ENCODE measurements at places on chromosomes 12 and 14. TPM values are rescaled to one million over a fixed set of nuclear protein-coding genes. Genes with fewer than 3 reads are reported as not detected.
A peak's percentile ranks its signal among the peaks of the same experiment; 100 is the strongest.

Gene RNASE12
- not detected for total RNA-seq

Gene CLEC6A
- total RNA-seq, result not detected

Gene TSHR
- 2.9 TPM for total RNA-seq

Gene ACTN1
- 112 TPM for total RNA-seq

Gene MYF6
- total RNA-seq, result 9.8 TPM

Gene WDR20
- 22.3 TPM for total RNA-seq

Gene P2RX2
- total RNA-seq, result not detected

Gene ZFYVE26
- 27.6 TPM for total RNA-seq

Gene CSRP2
- total RNA-seq, result 13.3 TPM

Gene KRT2
- total RNA-seq, result 12.1 TPM

Gene TMPRSS12
- not detected for total RNA-seq

Gene SLC39A2
- total RNA-seq, result 9.5 TPM

Gene CFAP54
- 1.8 TPM for total RNA-seq

Gene HOMEZ
- 4.0 TPM for total RNA-seq

Gene SLC6A12
- total RNA-seq, result 0.10 TPM

GRCh38 chr12:93712200-93712599 is 35.0 kb downstream of the CRADD start:
- no peak for DNase-seq

DNA sequence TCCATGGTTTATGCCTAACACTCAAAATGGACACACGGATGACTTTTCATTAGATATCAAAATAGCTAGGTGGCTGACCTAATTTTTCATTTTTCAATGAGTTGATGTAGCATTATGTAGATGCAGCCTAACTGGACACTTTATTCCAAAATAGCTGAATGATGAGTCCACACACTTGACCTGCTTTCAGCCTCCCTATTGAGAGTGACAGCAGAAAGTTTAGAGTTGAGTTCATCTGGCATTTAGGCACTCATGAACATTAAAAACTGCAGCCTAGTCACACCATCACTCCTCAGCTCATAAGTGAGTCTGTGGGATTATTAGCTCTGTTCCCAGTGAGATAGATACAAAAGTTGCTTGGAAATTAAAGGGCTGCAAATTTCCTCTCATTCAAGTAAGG is 307.3 kb upstream of the PRKD1 start:
- DNase-seq, result no peak

DNA sequence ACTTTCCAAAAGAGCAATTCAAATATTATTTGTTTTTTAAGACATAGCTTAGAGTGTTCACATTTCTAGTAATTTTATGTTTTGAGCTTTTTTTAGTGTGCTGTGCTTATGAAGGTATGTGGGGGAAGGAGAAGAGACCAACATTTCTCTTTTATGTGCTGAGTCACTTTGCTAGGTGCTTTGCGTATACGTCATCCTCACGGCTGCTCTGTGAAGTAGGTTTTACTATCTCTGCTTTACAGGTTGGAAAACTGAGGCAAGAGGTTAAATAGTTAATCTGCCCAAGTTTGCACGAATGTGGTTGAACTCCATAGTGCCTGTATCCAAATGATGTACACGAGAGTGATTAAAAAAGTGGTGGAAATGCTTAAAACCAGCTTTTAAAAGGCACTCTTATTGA is 75.9 kb downstream of the AEBP2 start:
- no peak for DNase-seq

- DNase-seq, result no peak
These were observed 10.0 kb downstream of the NYNRIN start for GRCh38 chr14:24408764-24409163.

DNA sequence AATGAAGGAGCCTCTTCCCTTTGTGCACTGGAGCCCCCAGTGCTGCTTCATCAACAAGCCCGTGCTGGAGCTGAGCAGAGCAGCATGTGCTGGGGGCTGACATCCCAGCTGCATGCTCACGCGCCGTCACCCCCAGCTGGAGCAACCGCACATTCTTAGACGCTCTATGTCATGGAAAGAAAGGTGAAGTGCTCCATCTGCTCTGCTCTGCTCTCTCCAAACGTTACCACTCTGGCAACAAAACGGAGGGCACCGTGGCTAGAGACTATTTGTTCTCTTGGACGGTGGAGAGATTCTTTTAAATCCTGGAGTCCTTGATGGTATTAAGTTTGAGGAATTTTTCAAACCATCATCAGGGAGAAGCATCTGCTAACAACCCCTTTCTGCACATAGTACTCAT is 208.4 kb downstream of the C12orf75 start:
- DNase-seq, result peak; percentile 25

- DNase-seq, result no peak
These were observed 182.2 kb upstream of the CRY1 start for GRCh38 chr12:107275530-107275929.

- DNase-seq, result no peak
These were observed 64.6 kb downstream of the C14orf132 start for GRCh38 chr14:96103560-96104460.

- no peak for DNase-seq
These were observed 938 bp upstream of the SLC25A29 start for GRCh38 chr14:100306998-100307765.

GRCh38 chr14:34568803-34569202 is 29.3 kb upstream of the EAPP start:
- no peak for DNase-seq

DNA sequence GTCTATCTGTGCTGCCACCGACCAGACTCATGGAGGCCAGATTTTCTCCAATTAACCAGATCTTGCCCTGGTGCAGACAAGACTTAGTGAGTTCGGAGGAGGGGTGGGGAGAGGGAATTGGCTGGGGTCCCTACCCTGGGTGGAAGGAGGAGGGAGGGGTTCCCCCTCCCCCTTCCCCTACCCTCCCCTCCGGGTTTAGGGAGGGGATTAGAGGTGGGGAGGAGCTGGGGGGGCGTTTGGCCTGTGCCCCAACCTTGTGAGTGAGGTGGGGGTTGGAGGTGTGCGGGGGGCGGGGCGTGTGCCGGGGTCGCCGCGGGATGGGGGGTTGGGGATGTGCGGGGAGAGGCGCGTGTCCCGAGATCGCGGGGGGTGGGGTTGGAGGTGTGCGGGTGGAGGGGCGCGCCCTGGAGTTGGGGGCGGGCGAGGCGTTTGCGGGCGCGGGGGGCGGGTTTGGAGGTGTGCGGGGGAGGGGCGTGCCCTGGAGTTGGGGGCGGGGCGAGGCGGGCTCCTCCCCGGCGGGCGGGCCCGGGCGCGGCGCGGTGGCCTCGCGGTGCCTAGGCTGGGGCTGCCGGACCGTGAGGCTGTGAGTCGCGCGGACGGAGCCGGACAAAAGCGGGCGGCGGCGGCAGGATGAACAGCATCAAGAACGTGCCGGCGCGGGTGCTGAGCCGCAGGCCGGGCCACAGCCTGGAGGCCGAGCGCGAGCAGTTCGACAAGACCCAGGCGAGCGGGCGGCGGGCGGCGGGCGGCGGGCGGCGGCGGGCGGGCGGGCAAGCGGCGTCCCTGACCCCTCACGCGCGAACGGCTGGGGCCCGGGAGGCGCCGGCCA is at the start of gene HIP1R:
Gene HIP1R (plus strand): TSS at position 537 of the 829 bp plus-strand sequence. CDS start 94 bp downstream, at position 631.
- no peak for DNase-seq

DNA sequence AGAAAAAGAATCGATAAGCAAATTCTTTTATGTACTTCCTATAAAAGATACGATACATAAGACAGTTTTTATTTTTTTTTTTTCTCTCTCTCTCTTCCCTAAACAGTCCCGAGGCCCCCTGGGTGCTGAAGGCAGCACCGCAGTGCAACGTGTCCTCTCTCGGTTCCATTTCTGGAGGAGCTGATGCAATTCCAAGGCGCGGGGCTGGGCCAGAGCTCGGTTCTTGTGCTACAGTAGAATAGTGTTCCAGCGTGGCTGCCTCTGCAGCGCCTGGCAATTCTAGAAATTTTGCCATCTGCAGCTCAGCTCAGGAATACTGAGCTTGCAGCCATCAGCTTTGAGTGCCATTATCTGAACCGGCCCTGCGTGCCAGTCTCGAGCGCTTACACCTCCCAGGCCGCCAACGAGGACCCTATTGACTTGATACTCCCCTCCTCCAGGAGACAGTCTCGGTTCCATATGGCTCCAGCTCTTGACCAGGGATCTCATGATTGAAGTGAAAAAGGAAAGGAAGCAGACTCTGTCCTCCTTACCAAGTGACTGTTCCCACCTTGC is 630 bp downstream of the ALDH1L2 start:
- peak; percentile 38 for DNase-seq

- DNase-seq, result no peak
These were observed 2.4 kb upstream of the KRT83 start for GRCh38 chr12:52323416-52324152.

DNA sequence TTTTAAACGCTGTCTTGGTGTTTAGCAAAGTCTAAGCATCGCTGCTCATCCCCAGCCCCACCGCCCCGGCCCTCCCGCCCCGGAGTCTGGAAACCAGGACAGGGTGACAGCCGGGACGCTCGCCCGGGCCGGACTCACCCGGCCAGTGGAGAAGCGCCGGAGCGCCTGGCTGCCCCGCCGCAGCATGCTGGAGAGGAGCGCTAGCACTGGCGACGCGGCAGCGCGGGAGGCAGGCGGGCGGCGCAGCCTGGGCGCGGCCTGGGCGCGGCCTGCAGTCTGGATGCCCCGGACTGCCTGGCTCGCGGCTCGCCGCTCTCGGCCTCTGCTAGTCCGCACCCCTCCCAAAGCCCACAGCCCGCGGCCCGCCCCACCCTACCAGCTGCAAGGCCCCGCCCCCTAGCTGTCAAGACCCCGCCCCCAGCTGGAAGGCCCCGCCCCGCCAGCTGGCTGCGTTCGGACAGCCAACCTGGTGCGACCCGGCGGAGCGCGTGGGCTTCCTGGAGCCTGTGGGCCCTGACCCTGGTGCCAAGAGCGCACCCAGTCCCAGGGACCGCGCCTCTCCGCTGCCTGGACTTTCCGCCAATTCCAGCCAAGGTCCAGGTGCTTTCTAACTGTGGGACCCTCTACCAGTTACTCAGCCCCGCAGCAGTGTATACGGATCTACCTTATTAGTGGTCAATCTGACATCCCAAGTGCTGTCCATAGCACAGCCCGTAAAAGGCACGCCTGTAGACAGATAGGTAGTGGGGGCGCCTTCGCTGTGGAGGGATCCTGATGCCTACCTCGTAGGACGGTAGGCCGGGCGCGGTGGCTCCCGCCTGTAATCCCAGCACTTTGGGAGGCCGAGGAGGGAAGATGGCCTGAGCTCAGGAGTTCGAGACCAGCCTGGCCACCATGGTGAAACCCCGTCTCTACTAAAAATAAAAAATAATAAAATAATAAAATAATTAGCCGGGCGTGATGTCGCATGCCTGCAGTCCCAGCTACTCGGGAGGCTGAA is at the start of gene ALDH1L2:
Gene ALDH1L2 (minus strand): TSS at position 208 of the 1,000 bp plus-strand sequence. CDS start 22 bp downstream, at position 186.
- peak; percentile 35 for DNase-seq

DNA sequence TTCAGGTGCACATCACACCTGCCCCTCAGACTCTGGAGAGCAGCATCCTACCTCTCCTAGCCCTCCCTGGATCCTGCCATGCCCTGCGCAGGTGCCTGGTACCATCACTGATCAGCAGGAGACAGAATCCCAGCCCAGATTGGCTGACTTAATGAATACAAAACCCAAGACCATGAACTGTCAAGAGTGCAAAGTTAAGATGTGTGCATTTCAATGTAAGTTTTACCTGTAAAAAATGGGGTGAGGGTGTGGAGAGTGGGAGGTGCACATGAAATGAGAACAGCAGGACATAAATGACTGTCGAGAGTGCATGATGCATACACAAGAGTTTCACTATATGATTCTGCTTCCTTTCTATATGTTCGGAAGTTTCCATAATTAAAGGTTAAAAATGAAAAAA is 57.9 kb upstream of the GPR68 start:
- DNase-seq, result no peak

DNA sequence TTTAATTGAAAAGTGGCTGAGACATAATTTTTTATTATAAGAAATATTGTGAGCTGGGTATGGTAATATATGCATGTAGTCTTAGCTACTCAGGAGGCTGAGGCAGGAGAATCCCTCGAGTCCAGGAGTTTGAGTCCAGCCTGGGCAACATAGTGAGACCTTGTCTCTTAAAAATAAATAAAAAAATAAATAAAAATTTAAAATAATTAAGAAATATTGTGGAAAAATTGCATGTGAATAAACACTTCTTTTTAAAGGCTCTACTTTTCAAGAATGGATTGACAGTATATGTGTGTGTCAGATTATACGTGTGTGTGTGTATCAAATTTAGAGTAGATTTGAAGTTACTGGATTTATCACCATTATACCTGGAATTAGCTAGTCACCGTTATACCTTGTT is 43.2 kb downstream of the ERC1 start:
- DNase-seq, result no peak

DNA sequence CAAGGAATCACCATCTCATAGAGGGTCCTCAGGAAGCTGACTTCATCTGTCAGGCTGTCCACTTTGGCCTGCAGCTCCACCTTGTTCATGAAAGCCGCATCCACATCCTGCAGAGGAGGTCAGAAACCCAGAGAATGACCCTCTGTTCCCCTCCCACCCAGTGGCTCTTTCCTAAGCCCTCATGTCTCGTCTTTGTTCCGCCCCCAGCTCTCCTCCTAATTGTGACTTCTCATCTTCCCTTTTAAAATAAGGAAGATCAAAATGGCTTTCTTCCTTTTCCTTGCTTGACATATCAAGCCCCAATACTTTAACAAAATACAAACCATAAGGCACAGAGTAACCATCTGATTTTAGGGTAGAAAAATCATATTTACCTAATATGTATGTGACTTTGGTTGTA is 4.4 kb downstream of the KRT76 start:
- DNase-seq, result no peak

GRCh38 chr12:40827683-40828592 is 135.7 kb downstream of the CNTN1 start:
- no peak for DNase-seq

DNA sequence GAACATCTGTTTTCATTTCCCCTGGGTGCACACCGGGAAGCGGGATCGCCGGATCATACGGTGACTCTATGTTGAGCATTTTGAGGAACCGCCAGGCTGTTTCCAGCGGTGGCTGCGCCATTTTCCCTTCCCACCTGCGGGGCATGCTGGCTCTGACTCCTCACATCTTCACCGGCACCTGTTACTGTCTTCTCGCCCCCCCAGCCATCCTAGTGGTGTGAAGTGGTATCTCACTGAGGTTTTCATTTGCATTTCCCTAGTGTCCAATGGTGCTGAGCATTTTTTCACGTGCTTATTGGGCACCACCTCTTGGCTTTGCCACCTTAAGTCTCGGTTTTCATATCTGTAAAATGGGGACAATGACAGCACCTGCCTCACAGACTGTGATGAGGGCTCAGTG is 44.1 kb upstream of the EML1 start:
- no peak for DNase-seq

- no peak for DNase-seq
These were observed 13.7 kb downstream of the MYBPC1 start for GRCh38 chr12:101608301-101609133.

DNA sequence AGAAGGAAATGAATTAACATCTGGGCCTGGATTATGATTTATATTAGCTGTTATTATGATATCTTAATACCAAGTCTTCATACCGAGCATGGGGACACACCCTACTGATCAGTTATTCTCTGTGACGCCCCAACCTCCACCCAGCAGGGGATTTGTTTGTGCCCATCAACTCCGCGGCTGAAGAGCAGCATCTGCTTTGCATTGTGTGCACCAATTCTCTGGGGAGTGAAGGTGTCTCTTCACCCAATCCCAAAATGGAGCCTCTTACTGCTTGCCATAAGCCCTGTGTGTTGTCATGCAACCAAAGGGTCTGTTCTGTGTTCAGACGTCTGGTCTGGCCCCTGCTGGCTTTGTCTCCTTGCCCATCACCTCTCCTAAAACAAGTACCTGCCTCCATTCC is 25.4 kb downstream of the DHRS2 start:
- DNase-seq, result no peak

Measured in skin of body (tissue), 3 donors.